Spleen (tissue), 13 donors: ENCODE measurements at places on chromosomes 5 and 9. TPM values are rescaled to one million over a fixed set of nuclear protein-coding genes. Genes with fewer than 3 reads are reported as not detected.

GRCh38 chr5:146284016-146284415, 54.6 kb upstream of the POU4F3 start:
- no peaks in the 10 kb centered on the region for H3K27me3 ChIP-seq
- no peak overlapping the region for H3K4me3 ChIP-seq
- H3K27ac ChIP-seq: no peak overlapping the region
- no peak for DNase-seq
- no peaks in the 10 kb centered on the region for H3K4me1 ChIP-seq

DNA sequence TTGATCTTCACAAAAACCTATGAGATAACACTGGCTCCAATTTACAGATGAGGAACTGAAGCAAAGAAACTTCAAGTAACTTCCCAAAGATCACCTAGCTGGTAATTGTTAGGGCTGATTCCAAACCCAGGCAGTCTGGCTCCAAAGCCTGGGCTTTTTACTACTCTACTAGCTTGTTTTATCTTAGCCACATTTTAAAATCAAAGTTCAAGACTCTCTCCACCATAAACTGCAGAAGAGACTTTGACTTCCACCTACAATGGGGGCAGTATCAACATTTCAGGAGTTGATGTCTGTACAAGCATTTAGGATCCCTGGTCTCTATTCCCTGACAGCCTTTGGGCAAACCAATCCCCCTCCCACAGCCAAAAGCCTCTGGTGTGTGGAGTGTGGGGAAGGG, 33.8 kb downstream of the LHFPL2 start:
- no peaks in the 10 kb centered on the region for H3K27me3 ChIP-seq
- no peak for DNase-seq
- no peak overlapping the region for H3K27ac ChIP-seq
- H3K4me3 ChIP-seq: no peak overlapping the region
- H3K36me3 ChIP-seq: no peaks in the 10 kb centered on the region
- no peaks in the 10 kb centered on the region for H3K4me1 ChIP-seq

Gene CDO1
- 6.1 TPM for total RNA-seq

Gene ARSI
- 3.8 TPM for total RNA-seq

Gene PCDHGB2
- total RNA-seq: 4.5 TPM

DNA sequence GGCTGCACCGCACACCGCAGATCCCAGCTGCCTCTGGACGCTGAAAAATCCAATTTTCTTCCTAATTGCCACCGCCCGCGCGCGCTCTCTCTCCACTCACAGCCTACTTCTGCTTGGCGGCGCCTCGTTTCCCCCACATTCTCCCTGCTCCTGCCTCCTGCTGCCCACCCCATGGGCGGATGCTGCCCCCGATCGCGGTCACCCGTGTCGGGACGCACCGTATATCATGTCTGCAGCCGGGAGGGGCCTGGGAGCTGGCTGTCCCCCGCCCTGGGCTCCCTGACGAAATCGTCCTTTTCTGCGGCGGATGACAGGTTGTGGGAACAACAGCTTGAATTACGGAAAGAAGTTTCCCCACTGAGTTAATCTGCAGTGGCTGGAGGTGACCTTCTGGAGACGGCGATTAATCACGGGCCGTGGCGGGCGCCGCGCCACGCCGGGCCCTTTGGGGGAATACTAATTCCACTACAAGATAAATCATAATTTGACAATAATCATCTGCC, 36.3 kb upstream of the PSD2 start:
- DNase-seq: no peak
- peaks cover 56% of the 10 kb centered on the region for H3K27me3 ChIP-seq
- H3K36me3 ChIP-seq: no peaks in the 10 kb centered on the region
- H3K27ac ChIP-seq: no peak overlapping the region

Gene ZNF354C
- 8.0 TPM for total RNA-seq

DNA sequence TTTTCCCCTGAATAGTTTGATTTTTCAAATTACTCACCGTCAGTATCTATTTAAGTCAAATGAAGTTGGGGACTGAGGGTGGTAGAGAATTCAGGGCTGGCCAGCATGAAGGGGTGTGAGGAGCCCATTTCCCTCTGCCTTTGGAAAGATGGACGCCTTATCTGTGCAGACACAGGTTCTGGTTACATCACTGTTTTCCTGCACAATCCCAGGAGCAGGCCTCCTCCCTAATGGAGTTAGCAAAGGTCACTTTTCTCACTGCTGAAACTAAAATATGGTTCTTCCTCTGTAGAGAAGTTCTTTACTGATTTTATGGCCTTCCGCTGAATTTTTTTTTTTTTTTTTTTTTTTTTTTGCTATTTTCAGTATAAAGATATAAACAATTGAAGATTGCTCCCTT, 69.1 kb downstream of the FOXD1 start:
- peaks cover 27% of the 10 kb centered on the region for H3K4me1 ChIP-seq
- peaks cover 81% of the 10 kb centered on the region for H3K27me3 ChIP-seq
- DNase-seq: no peak
- H3K4me3 ChIP-seq: no peak overlapping the region

DNA sequence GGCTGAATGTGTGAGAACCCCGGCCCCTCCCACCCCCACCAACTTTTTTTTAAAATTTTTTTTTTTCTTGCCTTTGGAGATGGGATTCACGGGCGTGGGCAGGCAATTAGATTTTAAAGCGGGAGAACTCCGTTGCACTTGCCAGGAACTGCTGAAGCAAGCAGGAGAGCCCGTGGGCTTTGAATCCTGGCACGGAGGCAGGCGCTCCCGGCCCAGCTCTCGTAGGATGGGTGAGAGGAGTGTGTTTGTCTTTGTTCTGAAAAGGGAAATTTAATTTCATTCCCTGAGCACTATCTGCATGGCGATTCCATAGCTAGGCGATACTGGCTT, 54.3 kb upstream of the BOD1 start:
- DNase-seq: no peak
- H3K27ac ChIP-seq: no peak overlapping the region
- no peaks in the 10 kb centered on the region for H3K4me1 ChIP-seq
- no peaks in the 10 kb centered on the region for H3K36me3 ChIP-seq
- no peak overlapping the region for H3K4me3 ChIP-seq

GRCh38 chr5:72692231-72692637, 124.2 kb upstream of the TNPO1 start:
- H3K27ac ChIP-seq: no peak overlapping the region
- H3K27me3 ChIP-seq: peaks cover 22% of the 10 kb centered on the region
- no peak overlapping the region for H3K4me3 ChIP-seq
- no peaks in the 10 kb centered on the region for H3K36me3 ChIP-seq
- DNase-seq: no peak

Gene SV2C
- total RNA-seq: 0.33 TPM

- H3K27ac ChIP-seq: no peak overlapping the region
- DNase-seq: no peak
- H3K4me3 ChIP-seq: no peak overlapping the region
- no peaks in the 10 kb centered on the region for H3K36me3 ChIP-seq
- H3K4me1 ChIP-seq: no peaks in the 10 kb centered on the region
These were observed 117.5 kb downstream of the FSTL4 start for GRCh38 chr5:133494923-133495246.

Gene DDX4
- not detected for total RNA-seq

DNA sequence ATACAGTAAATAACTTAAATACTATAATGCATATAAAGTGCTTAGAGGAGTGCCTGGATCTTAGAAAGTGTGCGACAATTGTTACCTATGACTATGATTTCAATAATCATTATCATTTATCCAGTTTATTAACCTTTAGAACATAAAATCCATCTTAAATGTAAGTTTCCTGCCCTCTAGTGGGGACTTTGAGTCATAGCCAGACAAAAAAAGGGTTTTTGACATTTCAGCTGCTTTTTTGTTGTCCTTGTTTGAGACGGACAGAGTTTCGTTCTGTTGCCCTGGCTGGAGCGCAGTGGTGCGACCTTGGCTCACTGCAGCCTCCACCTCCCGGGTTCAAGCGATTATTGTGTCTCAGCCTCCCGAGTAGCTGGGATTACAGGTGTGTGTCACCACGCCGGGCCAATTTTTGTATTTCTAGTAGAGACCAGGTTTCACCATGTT, 9.7 kb upstream of the C9orf152 start:
- no peak overlapping the region for H3K4me3 ChIP-seq
- no peaks in the 10 kb centered on the region for H3K27me3 ChIP-seq
- no peak overlapping the region for H3K27ac ChIP-seq
- no peaks in the 10 kb centered on the region for H3K4me1 ChIP-seq
- no peaks in the 10 kb centered on the region for H3K36me3 ChIP-seq
- DNase-seq: no peak

DNA sequence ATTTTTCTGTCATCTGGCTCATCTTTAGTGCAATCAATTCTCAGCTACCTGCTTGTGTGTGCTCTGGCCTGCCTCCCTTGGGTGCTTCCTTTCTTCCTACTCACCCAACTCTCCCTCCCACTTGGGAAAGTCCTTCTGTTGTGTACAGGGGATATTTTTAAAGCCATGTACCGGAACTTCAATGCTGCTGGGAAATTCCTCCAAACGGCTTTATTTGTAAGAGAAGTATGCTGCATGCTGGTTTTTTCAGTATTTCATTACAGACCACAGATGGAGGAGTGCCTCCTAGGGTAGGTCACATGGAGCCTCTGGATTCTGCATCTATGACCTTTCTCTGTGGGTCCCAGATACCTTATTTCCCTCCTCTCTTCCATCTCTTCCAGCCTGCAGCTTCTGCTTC, 5.4 kb upstream of the HMHB1 start:
- H3K4me3 ChIP-seq: no peak overlapping the region
- DNase-seq: no peak
- no peaks in the 10 kb centered on the region for H3K27me3 ChIP-seq
- H3K4me1 ChIP-seq: no peaks in the 10 kb centered on the region

DNA sequence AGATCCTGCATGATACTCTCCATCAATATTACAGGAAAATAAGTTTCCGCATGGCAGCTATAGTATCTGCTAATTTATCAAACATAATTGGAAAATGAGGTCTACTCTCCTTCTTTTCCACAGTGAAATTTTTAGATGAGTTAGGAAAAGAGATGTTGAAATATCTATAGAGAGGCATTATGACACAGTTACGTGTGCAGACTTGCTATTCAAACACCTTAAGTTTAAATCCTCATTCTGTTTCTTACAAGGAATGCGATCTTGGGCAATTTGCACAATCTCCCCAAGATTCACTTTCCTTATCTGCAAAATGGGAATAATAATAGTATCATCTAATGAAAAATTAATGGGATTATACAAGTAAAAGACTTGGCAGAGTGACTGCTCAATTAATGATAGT, 91.7 kb upstream of the SLCO6A1 start:
- no peak overlapping the region for H3K4me3 ChIP-seq
- no peak for DNase-seq
- no peaks in the 10 kb centered on the region for H3K27me3 ChIP-seq

Gene GARNL3
- total RNA-seq: 10.4 TPM

DNA sequence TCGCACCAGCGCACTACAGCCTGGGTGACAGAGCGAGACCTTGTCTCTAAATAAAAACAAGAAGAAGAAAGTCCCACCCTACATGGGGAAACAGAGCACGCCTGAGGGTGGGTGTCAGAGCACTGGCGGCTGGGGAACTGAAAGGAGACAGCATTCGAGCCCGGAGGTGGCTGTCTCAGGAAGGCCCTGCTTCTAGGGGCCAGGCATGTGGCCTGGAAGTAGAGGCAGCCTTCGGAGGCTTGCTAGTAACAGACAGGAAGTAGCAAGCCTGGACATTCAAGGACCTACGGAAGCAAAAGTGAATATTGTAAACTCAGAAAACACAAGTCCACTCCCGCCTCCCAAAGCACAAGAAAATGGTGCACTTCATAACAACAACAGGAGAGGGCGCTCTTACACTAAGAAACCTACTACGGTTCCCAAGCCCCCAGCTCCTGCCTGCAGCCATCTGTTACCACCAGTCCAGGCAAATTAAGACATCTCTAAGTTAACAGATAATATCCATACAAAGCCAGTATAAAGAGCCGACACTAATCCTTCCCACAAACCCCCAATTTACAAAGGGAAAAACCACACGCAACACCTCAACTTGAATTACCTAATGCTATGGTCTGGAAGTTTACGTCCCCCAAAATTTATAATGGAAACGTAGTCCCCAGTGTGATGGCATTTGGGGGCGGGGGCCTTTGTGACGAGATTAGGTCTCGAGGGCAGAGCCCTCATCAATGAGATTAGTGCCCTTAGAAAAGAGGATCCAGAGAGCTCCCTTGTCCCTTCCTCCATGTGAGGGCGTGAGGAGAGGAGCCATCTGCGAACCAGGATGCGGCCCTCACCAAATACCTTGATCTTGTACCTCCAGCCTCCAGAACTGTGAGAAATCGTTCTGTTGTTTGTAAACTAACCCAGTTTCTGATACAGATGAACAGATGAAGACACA, 7.7 kb downstream of the RASGEF1C start:
- H3K36me3 ChIP-seq: no peaks in the 10 kb centered on the region
- H3K27me3 ChIP-seq: peaks cover 26% of the 10 kb centered on the region
- H3K4me1 ChIP-seq: peaks cover 4% of the 10 kb centered on the region
- H3K27ac ChIP-seq: no peak overlapping the region
- peak; percentile 54 for DNase-seq

GRCh38 chr9:136204145-136204805, 653 bp downstream of the LHX3 start:
- no peak for DNase-seq
- no peak overlapping the region for H3K27ac ChIP-seq
- H3K36me3 ChIP-seq: peaks cover 34% of the 10 kb centered on the region
- peaks cover 66% of the 10 kb centered on the region for H3K27me3 ChIP-seq
- H3K4me1 ChIP-seq: peaks cover 39% of the 10 kb centered on the region
- no peak overlapping the region for H3K4me3 ChIP-seq

Gene SEC16A
- total RNA-seq: 75.2 TPM

DNA sequence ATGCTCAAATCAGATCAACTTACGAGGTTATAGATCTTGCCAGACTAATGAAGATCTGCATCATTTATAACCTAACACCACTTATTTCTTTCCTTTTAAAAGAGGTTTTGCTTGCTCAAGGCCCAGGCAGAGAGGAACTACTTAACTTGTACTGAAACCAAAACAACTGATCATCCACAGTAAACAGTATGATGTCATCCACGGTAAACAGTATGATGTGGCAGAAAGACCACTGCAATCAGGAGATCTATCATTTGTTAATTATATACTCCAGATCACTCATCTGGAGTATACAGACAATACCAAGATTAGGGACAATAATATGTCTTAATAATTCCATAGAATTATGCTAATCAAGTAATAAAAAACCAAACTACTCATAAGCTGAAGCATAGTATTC, 116.8 kb downstream of the ADAMTS6 start:
- H3K4me3 ChIP-seq: no peak overlapping the region
- no peak for DNase-seq
- H3K27ac ChIP-seq: no peak overlapping the region
- no peaks in the 10 kb centered on the region for H3K27me3 ChIP-seq

Gene RASA1
- 54.0 TPM for total RNA-seq

GRCh38 chr9:38091310-38092199, 22.5 kb upstream of the SHB start:
- H3K4me3 ChIP-seq: no peak overlapping the region
- no peak overlapping the region for H3K27ac ChIP-seq
- peak; percentile 32 for DNase-seq
- H3K4me1 ChIP-seq: peaks cover 9% of the 10 kb centered on the region
- H3K27me3 ChIP-seq: no peaks in the 10 kb centered on the region

GRCh38 chr5:56585461-56585860, 229.9 kb upstream of the MAP3K1 start:
- H3K27ac ChIP-seq: peak overlapping the region; percentile 57
- no peak for DNase-seq
- H3K4me3 ChIP-seq: peak overlapping the region; percentile 12
- H3K4me1 ChIP-seq: peaks cover 18% of the 10 kb centered on the region

Gene ABHD17B
- total RNA-seq: 16.0 TPM
